ENCODE measurements at places on chromosomes 5 and 9.

DNA sequence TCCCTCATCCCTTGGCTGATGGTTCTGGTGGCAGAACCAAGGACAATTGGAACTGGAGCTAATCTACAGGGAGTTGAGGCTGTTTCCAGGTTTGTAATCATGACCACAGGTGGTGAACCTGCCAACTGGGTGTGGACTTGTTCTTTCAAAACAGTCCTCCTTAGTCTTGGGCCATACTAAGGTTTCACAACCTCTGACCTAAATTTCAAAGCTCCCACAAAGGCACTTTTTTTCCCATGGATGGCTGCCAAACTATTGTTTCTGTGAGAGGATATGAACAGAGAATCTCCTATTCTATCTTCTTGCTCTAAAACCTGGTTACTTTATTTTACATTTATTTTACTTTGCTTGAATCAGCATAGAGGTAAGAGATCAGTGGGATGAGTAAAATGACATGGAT, 106.5 kb upstream of the IZUMO3 start:
- DNase-seq: no peak

DNA sequence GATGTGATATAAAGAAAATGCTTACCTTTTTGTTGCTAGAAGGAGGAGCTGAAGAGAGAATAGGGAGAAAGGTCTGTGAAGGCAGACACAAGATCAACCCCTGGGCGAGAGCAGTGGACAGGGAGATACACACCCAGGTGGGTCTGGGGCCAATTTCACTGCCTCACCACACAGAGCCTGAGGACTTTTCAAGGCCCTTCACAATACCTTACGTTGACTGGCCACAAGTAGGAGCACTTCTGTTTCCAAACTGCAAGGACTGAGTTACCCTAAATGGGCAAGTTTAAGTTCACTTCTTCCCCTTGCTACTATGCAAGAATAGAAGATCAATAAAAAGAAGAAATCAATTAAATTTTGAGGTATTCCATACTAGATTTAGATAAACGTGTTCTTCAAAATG, 174.5 kb upstream of the SLC12A2 start:
- no peak for DNase-seq

DNA sequence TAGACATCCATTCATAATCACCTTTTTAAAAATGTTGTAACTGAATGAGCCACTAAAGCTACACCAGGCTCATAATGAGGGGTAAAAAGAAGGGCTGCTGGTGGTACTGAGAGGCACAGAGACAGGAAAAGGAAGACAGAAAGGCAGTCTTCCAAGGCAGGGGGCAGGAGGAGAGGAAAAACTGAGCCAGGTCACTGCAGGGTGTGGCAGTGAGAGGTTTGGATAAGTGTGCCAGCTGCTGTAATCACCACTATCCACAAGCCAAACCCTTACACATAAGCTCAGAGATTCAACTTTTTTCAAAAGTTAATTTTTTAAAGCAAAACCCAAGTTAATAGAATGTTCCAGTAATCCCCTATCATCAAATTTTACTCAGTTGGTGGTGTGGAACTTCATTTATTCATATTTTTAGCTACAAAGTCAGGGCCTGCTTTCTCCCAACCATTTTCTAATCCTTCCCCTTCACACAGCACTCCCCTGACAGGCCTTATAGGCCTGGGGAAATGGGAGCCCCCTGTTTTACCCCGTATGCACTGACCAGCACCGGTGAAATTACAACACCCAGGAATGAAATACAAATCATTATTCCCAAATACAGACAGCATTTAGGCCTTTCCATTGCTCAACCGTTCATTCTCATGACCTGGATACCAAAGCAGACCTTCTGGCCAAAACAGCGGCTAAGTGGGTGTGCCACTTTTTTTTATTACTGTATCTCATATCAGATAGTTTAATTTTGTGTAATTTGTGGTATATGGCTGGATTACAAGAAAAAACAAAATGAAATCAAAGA, 76.3 kb downstream of the EFNA5 start:
- DNase-seq: no peak

GRCh38 chr9:87223392-87224246, 274.0 kb upstream of the DAPK1 start:
- no peak for DNase-seq

GRCh38 chr9:123812984-123813383, 116.9 kb downstream of the DENND1A start:
- DNase-seq: no peak

GRCh38 chr9:18996211-18996610, 36.8 kb downstream of the SAXO1 start:
- DNase-seq: no peak

DNA sequence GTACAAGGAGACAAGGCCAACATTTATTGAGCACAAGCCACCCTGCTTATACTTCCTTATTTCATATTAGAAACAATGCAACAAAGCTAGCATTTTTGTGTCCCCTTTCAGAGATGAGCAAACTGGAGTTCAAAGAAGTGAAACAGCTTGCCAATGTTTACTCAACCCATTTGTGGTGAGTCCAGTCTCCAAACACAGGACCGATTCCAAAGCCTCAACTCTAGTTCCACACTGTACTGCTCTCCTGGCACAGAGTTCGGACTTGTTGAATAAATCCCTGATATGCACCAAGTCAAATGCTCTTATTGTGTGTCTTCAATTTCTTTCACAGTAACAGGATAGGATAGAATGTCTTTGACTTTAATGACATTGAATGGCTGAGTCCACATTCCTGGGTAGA, 604.8 kb upstream of the BRINP1 start:
- DNase-seq: no peak

DNA sequence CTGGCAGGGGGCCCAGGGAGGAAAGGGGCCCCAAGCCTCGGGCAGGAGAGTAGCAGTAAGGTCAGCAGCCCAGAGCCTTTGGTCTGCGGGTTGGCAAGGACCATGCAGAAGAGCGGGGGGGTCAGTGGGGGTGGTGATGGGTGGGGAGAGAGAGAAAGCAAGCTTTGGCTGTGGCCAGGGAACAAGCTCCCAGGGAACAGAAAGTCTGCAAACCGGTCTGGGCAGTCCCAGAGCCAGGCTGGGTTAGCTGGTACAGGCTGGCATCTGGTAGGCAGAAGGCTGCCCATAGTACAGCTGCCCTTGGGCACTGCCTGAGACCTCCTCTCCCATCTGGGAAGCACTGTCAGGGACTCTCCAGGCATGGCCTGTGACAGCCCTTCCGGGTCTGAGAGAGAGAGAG, 10.5 kb upstream of the EPB41L4B start:
- no peak for DNase-seq

GRCh38 chr9:99244344-99245260, 22.5 kb downstream of the SEC61B start:
- DNase-seq: no peak

DNA sequence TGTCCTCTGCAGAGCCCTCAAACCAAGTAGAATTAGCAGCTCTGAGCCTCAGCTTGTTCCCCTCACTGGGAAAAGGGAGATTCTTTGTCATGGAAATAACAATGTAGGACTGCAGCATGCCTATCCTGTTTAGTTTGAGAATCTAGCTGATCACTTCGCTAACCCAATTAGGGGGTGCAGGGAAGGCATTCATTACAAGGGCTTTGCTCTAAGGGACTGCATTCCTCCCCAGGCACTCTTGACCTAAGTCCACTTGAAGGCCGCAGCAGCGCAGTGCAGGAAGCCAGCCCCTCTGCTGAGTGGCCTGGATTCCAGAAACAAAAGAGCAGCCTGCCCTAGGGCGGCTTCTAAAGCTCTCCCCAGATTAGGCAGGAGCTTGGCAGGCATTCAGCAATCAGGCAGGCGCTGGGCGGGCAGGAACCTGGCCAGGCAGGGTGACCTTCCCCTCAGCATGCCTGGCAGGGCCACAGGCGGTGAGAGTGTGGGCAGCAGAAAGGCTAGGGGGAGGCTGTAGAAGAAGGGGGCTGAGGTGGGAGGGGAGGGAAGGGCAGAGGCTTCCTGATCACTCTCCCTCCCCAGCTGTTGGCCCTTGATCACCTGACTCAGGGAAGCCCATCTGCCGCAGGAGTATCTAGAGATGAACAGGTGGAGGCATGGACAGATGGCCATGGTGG, 24.8 kb downstream of the CCNJL start:
- no peak for DNase-seq

DNA sequence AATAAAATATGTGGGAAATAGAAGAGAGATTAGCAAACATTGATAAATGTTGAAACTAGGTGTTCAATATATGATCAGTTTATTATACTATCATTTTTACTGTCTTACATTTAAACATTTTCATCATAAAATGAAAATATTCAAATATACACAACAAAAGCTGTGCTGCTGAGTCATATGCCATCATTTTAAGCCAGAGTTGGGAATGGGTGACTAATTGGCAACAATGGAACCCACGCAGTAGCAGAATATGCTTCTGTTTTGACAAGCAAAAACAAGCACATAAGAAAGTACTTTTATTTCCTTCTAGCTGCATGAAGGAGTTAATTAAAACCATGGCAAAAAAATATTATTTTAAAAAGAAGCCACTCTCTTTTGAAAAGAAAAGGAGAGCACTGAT, 340.0 kb upstream of the EDIL3 start:
- DNase-seq: no peak

DNA sequence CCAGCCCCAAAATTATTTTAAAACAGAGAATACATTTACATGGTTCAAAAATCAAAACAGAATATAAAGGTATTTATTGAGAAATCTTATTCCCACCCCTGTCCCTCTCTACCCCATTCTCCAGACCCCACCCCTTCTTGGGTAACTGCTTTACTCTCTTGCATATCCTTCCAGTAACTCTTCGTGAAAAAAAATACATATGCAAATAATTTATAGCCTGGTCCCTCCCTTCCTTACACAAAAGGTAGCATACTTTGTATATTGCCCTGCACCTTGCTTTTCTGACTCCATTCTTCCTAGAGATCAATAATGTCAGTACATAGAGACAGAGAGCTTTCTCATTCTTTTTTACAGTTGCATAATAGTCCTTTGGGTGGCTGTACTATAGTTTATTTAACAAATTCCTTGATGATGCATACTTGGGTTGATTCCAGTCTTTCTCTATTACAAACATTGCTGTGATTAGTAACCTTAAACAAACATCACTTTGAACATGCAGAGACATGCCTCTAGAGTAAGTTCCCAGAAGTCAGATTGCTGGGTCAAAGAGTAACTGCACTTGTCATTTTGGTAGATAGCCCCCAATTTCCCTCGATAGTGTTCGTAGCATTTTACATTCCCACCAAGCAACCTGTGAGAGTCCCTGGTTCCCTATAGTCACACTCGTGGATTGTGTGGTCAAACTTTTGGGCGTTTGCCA, 47.9 kb downstream of the STOM start:
- no peak for DNase-seq

DNA sequence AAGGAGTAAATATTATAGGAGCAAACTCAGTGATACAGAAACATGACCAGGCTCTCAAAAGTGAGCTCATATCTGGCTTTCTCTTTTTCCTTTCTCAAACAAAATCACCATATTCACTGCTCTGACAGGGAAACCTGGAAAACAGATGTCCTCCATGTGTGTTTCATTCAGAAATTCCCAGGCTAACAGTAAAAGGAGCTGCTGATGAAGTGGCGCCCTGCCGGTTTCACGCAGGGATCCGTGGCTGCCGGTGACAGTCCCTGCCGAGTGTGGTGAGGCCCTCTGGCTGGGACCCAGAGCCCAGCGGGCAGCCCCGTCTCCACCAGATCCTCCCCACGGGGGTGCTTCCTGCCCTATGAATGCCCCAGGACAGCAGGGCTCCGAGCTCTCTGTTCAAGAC, 208.1 kb downstream of the GNA14 start:
- DNase-seq: no peak

DNA sequence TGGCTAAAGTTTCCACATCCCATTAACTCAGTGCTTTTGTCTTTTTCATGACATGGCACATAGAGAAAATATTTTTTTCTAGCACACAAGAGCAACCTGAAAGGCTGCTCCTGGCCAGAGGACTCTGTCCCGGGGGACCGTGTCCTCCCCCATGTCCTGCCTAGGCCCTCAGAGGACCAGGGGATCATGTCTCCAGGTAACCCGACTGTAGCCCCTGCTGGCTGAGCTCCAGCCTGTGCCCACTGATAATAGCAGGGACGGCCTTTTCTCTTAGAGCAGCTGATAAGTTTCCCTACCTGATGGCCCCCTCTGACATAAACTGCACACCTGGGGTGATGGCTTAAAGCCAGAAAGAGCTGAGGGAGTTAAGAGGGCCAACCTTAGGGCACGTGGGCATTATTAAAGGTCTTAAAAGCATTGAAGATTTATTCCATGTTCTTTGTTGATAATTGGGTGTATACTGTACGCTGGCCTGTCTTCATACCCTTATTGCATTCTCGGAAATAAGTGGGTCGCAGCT, 5.9 kb downstream of the HDHD3 start:
- no peak for DNase-seq

GRCh38 chr9:114722081-114722621, 40.2 kb upstream of the TEX48 start:
- no peak for DNase-seq

DNA sequence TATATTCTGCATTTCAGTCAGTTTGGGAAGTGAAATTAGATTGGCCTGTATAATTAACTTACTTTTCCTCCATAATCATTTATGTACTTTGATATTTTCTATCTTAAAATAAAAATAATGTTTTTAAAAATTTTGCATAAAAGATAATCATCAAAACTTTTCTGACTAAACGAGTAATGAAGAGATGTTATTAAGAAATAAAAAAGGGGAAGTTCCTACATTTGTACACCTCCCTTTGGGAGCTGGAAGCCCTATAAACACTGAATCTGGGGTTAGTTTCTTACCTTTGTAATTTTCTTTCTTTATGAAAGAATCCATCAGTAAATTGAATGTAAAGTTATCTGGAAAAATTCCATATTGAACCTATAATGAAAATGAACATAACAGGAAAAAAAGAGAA, 86.2 kb downstream of the MRPS27 start:
- DNase-seq: no peak

DNA sequence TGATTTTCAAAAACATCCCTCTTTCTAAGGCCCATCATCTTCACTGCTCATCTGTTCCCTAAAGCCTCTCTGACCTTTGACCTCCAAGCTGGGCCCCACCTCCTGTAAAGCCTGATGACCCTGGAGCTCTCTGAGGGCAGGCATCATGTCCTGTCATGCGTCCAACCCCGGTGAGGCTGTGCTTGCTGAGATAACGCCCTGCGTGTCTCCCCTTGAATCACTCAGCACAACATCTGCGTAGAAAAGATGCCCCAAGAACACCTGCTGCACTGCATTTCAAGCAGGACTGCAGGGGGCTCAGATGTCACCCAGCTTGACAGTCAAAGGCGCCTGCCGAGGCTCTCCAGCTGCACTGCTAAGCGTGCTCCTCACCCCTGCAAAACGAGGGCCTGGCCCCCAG, 78.0 kb downstream of the OTULIN start:
- no peak for DNase-seq

- no peak for DNase-seq
These were observed 9.5 kb upstream of the GLDC start for GRCh38 chr9:6655036-6655435.

DNA sequence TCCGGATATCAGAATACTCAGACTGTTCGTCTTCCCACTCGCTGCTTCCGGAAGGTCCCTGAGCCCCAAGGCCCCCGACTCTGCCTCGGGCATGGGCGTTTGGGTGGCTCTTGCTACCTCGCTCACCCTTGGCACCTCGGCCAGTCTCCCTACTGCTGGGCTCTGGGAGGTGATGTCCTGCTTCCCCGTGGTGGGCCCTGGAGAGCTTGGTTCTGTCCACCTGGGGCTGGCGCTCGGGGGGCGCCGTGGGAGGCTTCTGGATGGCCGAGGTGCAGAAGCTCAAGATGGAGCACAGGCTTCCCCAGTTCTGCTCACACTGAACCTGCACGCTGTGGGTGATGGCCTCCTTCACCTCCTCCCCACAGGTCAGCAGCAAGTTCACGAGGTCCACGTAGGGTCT, 10.4 kb downstream of the STC2 start:
- no peak for DNase-seq

All from activated T-cell treated with anti-CD3 and anti-CD28 coated beads, Interleukin-2, amount 50 U/mL, for 48 hours (primary cell).